Natural killer cell (primary cell): ENCODE measurements at places on chromosomes 2 and 18.
A peak's percentile ranks its signal among the peaks of the same experiment; 100 is the strongest.

- DNase-seq, result no peak
These were observed 267.8 kb upstream of the EPAS1 start for GRCh38 chr2:46029332-46029811.

DNA sequence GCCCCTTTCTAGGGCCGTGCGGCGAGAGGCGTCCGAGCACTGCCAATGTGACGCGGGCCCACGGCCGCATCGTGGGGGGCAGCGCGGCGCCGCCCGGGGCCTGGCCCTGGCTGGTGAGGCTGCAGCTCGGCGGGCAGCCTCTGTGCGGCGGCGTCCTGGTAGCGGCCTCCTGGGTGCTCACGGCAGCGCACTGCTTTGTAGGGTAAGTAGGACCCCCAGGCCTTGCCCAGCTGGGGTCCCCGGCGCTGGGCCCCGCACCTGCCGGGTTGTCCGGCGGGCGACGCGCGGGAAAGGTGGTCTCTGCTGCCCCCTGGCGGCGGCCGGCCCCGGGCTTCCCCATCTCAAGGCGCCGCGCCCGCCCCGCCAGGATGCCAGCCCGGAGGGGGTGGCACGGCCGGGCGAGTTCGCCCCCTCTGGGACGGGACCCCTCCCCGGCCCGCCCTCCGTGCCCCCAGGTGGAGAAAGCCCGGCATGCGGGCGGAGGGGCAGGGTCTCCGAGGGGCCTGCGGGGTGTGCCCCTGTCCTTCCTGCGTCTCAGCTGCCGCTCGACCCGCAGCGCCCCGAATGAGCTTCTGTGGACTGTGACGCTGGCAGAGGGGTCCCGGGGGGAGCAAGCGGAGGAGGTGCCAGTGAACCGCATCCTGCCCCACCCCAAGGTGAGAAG is 1.9 kb downstream of the PRSS56 start:
- peak; percentile 79 for DNase-seq

GRCh38 chr18:13136904-13137669 is 81.5 kb upstream of the LDLRAD4 start:
- peak; percentile 52 for DNase-seq

GRCh38 chr2:235968155-235968554 is 200.0 kb downstream of the GBX2 start:
- DNase-seq, result no peak

GRCh38 chr2:64223055-64223454 is 78.8 kb upstream of the PELI1 start:
- no peak for DNase-seq

DNA sequence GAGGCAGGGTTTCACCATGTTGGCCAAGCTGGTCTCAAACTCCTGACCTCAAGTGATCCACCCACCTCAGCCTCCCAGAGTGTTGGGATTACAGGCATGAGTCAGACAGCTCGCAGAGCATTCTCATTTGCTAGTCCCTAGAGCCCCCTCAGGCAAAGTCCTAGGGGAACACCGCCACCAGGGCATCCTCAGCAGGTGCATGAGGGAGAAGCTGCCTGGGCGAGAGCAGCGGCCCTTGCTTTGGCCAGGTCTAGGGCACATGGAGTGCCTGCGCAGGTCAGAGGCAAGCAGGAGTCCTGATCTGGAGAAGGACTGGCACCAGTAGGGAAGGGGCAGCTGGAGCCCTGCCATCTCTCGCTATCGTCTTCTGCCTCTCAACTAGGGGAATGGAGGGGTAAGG is 32.4 kb downstream of the NGEF start:
- DNase-seq, result no peak

DNA sequence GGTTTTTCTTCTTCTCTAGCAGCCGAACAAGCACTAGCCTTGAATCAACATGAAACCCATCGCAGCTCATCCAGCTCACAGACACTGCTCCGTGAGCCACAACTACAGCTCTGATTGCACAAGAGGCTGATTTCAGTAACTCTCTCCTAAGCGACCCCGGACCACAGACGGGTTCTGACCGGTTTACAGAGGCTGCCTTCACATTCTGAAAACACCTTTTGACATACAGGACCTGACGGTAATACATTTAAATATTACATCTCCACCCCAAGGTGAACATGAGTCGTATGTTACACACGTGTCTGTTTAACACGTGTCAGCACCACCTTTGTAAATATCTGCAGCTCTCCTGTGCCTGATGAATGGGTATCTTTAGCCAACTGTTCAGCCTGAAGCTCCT is 120.7 kb downstream of the TMEM18 start:
- no peak for DNase-seq

DNA sequence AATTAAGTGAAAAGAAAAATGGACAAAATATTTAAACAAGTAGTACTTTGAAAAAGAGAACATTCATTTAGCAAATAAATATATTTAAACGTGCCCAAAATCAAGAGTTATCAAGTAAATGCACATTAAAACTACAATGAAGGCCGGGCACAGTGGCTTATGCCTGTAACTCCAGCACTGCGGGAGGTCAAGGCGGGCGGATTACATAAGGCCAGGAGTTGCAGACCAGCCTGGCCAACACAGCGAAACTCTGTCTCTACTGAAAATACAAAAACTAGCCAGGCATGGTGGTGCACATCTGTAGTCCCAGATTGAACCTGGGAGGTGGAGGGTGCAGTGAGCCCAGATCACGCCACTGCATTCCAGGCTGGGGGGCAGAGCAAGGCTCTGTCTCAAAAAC is 9.8 kb downstream of the STAM2 start:
- DNase-seq, result no peak

DNA sequence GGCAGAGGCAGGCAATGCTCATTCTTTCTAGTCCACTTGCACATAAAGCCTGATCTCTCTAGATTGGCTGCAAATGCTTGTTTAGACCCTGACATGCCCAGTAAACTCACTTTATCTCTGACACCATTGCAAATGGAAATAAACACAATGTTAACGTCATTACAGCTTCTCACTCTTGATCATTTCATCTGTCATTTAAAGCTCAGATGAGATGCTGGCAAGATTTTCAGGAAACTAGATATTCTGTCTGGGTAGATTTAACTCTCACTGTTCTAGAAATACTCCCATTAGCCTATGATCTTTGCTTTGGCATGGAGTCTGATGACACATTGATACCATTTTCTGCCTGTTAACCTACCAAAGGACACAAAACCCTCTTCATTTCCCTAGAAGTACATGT is 320.7 kb upstream of the HNRNPA3 start:
- no peak for DNase-seq

- DNase-seq, result no peak
These were observed 9.5 kb upstream of the SMAD7 start for GRCh38 chr18:48959921-48960920.

DNA sequence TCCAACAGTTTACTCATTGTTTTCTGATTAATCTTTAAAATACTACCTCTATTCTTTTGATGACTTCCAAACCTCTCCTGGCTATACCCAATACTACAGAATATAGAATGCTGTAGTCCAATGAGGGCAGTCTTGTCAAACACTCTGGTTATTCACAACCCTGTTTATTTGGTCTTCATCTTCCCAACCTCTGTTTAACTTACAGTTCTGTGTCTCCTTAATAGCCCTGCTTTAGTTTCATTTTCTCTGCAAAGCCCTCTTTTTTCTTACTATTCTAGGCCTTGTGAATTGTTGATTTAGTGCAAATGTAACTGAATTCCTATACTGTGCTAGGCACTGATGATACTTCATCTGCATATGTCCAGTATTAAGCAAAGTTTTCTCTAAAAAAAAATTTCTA is 40.0 kb downstream of the ACVR2A start:
- DNase-seq, result no peak

- DNase-seq, result no peak
These were observed 213.0 kb downstream of the PHLPP1 start for GRCh38 chr18:62928326-62928725.

- DNase-seq, result no peak
These were observed 187.9 kb downstream of the MTCL1 start for GRCh38 chr18:8893221-8893620.

- DNase-seq, result no peak
These were observed 111.4 kb downstream of the NFATC1 start for GRCh38 chr18:79507076-79507545.

DNA sequence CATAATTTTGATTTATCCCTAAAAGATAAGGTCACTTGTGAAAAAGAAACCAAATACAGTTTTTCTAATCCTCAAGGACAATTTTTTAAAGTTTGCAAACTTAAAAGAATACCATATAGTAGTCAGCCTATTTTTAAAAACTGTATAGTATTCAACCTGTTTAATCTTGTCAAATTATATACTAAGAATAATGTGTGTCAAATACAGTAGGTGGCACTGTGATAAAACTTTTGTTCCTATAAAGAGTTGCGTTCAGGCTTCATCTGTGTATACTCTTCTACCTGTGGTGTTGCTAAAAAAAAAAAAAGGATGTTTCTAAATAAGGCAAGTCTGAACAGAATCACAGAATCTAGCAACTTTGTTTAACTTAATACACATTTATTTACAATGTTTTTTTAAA is 68.6 kb downstream of the CCDC138 start:
- DNase-seq, result no peak

- no peak for DNase-seq
These were observed 315.0 kb downstream of the PARD3B start for GRCh38 chr2:204860274-204860673.
